NCI-H345 (cell line): ENCODE measurements at places on chromosomes 6 and 20.

GRCh38 chr6:28985462-28986164 is 19.5 kb downstream of the ZNF311 start:
- DNase-seq, result peak; percentile 94

DNA sequence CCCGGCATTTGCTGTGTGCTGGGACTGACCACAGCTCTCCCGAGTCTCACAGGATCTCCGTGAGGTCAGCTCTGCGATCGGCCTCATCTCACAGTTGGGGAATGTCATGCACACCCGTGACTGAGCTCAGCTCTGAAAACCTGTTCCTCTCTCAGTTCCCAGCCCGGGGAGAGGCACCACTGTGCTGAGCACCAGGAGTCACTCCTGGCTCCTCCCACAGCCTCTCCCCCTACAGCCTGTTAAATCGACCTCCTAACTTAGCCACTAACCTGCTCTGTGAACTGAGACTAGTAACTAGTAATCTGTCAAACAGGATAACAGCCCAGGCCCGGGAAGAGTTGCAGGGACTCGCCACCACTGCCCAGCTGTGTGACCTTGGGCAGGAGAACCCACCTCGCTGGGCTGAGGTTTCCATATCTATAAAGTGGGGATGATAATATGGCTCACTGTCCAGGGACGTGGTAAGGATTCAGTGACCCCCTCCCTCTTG is 20.1 kb upstream of the NOL4L start:
- no peak for DNase-seq

DNA sequence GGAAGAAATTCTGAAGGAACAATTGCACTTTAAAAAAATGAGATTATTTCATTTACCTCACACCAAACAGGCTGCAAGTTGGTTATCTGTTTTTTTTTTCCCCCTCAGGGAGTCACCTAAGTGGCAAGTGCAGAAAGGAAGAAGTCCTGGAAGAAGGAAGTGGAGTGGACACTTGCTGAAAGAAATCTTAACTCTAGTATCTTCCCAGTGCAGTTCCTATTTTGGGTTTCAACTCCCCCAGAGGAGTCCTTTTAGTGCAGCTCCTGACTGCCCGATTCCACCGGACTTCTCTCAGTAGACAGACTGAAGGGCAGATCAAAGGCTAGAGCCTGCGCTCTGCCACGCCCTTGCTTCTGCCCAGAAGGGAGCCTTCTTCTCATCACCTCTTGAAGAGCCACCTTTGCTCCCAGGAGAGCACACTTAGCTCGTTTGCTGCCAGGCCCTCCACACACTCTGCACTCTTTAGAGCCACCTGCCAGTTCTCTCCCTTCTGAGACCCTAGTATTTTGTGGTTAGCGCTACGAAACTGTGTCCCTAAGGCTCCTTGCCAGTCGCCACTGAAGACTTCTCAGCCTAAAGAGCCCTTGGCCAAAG is 4.9 kb downstream of the MTCL3 start:
- no peak for DNase-seq

DNA sequence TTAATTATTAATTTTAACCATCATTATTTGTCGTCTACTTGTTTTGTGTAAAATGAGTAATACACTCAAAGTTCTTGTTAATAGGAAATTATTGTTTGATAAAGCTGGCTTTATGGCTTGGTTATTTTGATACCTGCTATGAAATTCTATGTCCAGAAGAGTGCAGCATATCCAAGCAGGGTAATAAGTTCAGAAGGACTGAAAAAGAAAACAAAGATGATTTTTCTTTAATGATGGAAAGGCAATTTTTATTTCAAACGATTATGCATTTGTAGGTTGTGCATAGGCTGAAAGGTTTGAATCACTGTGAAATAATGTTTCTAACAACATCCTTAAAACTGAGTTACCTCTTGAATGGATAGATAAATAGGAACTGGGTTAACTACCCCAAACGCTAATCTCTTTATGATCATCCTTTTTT is 1.4 kb upstream of the MAN1A1 start:
- DNase-seq, result peak; percentile 19

GRCh38 chr6:3230900-3231246 is 3.4 kb upstream of the TUBB2B start:
- peak; percentile 66 for DNase-seq

DNA sequence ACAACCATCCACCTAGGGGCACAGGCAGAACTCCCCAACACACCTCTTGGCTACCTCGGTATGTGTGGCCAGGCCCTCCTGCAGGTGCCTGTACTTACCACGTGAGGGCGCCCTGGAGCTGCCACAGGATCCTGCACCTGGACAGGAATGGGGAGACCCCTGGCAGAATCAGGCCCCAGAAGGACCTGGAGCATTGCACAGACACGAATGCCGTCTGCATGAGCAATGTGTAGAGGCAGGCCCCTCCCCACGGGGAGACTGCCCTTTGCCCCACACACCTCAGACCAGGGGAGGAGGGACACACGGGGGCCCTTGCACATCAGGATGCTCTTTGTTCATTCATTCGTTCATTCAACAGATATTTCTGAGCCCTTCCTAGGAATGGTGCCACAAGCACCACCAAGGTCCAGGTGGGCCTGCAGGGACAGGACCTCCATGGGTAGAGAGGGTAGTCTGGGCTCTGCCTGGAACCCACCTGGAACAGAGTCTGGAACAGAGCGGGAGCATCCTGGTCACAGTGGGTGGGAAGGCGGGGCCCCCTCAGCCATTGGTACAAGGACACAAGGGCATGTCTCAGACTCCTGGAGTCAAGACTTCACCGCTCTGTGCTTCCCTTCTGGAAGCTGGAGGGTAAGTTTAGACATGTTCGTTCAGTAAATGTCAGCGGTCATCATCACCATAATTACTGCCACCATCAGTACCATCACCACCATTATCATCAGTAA is 32.3 kb downstream of the YTHDF1 start:
- peak; percentile 37 for DNase-seq

GRCh38 chr20:10131732-10132345 is 86.8 kb upstream of the SNAP25 start:
- DNase-seq, result peak; percentile 89

GRCh38 chr6:119347466-119348095 is 2.0 kb downstream of the MAN1A1 start:
- peak; percentile 31 for DNase-seq

DNA sequence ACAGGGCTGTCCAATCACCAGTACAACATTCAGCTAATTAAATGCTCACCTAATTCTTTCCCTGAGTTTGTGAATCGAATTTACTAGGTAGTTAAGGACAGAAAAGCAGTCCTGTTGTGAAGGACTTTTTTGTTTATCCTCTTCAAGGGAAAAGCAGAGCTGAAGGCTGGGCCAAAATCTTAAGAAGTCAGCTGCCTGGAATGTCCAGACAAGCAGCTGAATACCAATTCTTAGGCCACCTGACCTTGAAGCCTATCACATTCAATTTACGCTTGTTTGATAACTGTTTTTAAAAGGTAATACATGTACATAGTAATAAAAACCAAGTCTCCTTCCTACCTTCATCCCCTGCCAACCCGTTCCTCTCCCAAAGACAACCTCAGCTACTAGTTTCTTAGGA is 56.4 kb downstream of the UQCC1 start:
- no peak for DNase-seq

GRCh38 chr6:129644567-129645015 is 65.4 kb downstream of the ARHGAP18 start:
- DNase-seq, result no peak

DNA sequence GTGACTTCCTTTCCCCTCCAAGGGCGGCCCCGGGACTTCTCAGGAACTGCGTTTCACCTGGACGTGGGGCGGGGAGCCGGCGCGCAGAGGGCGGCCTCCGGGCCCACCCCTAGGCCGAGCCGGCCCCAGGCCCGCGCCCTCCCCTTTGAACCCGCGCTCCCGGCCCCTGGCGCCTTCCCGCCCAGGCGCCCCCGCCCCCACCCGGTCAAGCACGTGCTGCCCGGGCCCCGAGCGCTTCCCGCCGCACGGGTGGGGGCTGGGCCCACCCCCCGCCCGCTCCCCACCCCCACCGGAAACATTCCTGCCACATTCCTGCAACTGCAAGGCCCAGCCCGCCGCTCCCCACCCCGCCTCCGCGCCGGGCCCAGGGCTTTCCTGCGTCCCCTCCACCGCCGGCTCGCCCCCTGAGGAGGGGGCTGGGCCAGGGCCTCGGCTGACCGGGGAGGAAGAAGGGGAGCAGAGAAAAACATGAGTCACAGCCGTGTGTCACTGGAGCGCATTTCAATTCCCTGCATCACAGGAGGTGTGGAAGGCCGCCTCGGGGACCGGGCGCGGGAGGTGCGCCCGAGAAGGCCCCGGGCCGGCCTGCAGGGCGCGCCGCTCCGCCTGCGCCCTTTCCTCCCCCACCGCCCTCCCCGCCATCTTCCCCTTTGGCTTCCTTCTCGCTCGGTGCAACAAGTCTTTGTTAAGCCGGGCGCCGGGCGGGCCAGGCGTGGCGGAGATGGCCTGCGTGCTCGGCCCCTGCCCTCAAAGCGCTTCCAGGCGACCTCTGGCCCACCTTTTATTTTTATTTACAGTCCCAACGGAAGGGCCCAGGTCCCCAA is 1.2 kb upstream of the HMGA1 start:
- no peak for DNase-seq

DNA sequence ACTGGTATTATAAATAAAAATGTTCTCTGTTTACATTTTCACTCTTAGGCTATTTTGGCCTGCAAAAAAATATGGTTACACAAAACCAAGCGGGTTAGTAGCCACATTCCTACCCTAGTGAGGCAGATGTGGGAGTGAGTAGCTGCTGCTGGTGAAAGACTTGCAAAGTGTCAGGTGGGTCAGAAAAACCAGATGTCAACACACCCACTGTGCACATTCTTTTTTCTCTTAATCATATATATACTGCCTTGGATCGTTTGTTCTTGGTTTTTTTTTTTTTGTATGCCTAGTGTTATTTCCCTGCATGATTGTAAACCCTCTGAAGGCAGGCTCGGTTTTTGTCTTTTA is 68.0 kb upstream of the TFB1M start:
- DNase-seq, result no peak

DNA sequence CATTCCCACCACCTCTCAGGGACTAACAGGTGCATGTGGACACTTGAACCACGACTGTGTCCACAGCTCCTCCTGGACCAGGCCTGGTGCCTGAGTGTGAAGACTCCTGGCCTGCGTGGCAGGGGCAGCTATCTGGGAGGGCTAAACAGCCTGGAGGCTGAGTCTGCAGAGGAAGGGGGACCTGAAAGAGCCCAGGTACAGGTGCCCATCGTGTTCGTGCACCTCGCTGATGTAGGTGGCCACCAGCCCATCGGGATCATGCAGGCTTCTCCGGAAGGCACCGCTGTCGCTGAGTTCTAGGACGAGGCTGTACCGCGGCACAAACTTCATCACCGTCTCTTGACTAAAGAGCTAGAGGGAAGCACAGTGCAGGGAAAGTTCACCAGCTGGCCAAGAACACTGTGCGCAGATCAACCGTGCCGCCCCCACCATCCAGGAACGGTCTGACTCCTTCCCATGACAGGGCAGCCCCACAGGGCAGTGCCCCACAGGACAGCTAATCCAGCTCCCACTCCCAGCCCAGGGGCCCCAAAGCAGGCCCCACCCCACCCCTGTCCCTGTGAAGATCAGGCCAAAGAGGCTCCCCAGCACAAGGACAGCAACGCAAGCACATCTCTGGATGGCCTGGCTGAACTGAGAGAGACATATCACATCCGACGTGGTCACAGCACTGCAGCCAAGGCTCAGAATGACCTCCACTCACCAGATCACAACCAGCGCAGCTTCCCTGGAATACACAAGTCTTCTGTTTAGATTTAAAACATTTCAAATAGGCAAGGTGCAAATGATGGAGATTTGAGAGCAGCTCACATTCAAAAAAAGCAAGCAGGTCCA is 14.8 kb downstream of the CST7 start:
- DNase-seq, result no peak

DNA sequence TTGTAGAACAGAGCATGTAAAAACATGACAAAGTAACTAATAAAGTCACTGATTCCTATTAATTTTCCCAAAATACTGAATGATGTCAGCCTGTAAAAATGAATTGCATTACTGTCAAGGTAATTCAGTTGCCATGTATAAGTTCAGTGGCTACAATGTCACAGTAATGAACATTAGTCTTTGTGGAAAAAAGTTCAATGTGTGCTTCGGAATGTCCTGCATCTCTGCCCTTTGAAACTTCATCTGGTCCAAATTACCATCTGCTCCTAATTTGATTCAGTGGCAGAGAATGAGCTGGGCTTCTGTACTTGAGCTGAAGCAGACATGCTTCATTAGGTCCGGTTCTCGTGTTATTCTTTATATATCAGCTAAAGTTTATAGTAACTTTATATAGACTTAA is 567.4 kb downstream of the COL12A1 start:
- no peak for DNase-seq

GRCh38 chr20:30812739-30813411 is 444.6 kb upstream of the DEFB115 start:
- no peak for DNase-seq

DNA sequence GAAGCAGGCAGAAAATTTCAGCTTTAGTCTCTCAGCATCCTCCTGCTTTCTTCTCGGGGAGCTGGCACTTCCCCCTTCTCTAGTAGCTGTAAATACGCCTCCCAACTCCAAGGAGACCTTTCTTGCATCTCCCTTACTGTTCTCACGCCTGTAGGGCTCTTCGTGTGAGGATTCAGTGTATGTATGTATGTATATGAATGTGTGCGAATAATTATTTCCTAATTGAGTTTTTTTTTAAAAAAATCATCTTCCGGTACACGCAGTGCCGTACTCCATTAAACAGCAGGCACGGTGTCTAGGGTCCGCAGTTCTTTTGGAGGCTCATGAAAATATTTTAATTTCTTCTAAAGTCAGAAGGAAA is 85.4 kb downstream of the HFE start:
- DNase-seq, result peak; percentile 42

- peak; percentile 2 for DNase-seq
These were observed 1.8 kb upstream of the SAMD5 start for GRCh38 chr6:147506704-147507114.

GRCh38 chr6:94217836-94218235 is 798.5 kb upstream of the EPHA7 start:
- no peak for DNase-seq

- no peak for DNase-seq
These were observed 57.0 kb downstream of the ADNP start for GRCh38 chr20:50874111-50874757.

GRCh38 chr6:6392214-6393068 is 72.0 kb upstream of the F13A1 start:
- no peak for DNase-seq

DNA sequence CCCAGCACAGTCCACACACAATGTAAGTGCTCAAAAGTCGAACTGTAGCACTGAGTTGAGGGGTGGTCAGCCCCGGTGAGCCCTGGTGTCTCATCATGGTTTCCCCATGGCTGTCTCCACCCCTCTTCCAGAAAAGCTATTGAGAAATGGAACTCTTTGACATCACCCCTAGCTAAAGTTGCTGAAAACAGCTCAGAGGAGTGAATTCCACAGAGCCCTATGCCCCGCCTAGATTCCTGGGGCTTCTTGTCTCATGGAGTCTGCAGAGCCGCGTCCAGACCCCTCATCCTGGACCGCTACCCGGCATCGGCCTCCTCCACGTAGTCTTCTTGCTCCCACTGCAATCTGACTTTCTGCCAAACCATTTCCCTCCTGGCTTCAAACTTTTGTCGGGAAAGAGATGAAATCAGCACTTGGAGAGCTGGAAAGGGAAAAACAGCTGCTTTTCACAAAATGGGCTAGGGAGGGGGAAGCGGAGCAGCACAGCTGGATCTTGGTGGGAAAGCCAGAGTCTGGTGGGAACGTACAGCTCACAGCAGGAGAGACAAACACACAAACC is 132.2 kb downstream of the SNX5 start:
- DNase-seq, result no peak
